ENCODE measurements at places on chromosomes 5 and 9.

DNA sequence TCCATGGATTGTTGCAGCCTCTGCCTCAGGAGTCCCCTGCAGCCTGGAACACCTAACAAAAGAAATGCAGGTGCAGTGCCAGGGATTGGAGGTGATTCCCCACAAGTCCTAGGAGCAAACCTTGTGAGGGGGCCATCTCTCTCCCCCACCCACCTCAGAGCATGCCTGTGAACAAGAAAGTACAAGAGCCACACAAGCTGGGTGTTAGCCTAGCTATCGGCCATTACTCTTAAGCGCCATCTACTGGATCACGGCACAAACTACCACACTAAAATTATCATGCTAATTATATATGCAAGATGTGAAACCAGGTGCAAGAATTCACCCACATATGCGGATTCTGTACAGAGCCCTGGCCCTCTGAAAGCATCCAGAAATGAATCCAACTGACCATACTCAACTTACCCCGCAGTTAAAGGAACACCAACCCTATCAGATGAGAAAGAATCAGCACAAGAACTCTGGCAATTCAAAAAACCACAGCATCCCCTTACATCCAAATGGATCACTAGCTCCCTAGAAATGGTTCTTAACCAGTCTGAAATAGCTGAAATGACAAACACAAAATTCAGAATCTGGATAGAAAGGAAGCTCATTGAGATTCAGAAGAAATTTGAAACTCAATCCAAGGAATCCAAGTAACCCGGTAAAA, 16.5 kb upstream of the PRSS3 start:
- no peak for DNase-seq

DNA sequence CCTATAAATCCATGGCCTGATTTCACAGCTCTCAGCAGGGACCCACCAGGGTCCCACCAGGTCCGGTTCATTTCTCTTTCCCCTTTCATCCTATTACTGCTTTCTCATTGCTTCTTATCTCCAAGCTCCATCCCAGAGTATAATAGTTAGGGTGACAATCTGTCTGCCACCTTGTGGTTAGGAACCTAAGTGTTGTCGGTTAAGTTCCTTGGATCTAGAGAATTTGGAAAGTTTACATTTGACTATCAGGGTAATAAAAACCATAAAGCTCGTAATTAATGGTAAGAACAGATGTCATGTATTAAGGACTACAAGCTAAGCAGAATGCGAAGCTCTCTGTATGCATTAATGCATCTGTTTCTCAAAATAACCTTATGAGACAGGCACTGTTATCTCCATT, 259.1 kb downstream of the SH3GL2 start:
- no peak for DNase-seq

- DNase-seq: no peak
Observed at GRCh38 chr5:8884029-8884428, 661.8 kb downstream of the SEMA5A start.

GRCh38 chr5:73306078-73306719, 133.2 kb downstream of the TMEM174 start:
- DNase-seq: no peak

GRCh38 chr5:100787648-100788047, 115.4 kb downstream of the ST8SIA4 start:
- no peak for DNase-seq

GRCh38 chr9:36245906-36246305, 12.3 kb downstream of the GNE start:
- DNase-seq: no peak

GRCh38 chr5:113119246-113119924, 142.8 kb downstream of the DCP2 start:
- no peak for DNase-seq

GRCh38 chr5:64790210-64790609, 21.5 kb downstream of the CWC27 start:
- DNase-seq: no peak

DNA sequence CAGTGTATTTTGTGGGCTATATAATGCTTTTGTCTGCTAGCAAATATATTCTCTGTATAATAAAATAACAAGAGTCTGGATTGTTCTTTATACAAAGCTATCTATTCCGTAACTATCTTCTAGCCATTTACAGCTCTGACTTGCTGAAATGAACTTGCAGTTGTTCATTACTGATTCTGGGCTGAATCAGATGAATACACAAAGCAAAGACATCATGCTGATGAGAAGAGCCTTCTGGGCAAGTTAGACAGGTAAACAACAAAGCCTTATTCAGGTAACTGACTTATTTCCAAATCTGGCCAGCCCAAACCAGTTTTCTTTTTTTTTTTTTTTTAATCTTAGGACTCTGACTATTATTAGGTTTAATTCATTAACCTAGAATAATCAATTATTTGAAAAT, 255.5 kb downstream of the KIAA0825 start:
- DNase-seq: no peak

DNA sequence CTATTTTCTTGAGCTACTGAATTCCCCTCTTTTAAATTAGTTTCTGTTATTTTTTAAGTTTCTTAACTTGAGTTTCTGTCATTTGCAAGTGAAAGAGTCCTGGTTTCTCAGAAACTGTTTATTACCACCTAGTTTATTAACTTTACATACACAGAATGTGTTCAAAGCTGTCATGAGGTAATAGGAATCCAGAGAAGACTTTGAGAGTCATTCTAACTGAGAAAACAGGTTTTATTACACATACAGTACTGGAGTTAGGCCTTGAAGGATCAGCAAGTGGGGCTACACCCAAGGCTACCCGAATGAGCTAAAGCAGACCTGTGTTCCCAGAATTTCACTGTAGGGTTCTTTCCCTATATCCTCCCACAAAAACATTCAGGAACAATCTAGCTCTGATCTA, 33.1 kb downstream of the FAM114A2 start:
- no peak for DNase-seq

- no peak for DNase-seq
Observed at GRCh38 chr9:73200694-73201452, 49.2 kb downstream of the ANXA1 start.

DNA sequence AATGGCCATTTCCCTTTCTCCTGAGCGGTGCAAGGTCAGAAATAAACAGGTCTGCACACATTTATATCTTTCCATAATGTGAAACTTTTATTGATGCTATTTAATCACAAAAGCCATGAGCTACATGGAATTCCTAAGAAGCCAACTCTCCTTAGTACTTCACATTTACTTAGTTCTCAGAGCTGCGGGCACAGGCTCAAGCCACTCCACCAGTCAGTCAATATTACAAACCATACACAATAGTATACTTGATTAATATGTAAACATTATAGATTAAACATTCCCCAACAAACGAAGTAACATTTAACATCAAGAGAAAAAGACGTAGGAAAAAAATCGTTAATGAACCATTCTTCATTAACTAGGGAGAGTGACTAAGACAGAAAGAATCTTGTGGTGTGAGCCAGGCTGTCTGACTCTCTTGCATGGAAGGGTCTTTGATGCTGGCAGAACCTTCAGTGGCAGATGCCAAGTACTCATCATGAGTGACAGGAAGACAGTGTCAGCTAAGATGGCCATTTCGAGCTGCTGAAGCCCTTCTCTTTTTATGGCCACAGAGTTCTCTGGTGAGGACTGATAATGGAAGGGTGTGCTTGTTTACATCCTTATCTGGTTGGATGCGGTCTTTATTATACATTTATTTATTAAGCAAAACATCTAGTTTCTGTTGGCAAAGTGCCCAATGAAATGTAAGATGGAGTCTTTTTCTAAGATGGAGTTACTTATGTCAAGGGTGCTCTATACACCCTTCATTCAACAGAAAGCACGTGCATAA, 115.5 kb upstream of the TUT7 start:
- no peak for DNase-seq

DNA sequence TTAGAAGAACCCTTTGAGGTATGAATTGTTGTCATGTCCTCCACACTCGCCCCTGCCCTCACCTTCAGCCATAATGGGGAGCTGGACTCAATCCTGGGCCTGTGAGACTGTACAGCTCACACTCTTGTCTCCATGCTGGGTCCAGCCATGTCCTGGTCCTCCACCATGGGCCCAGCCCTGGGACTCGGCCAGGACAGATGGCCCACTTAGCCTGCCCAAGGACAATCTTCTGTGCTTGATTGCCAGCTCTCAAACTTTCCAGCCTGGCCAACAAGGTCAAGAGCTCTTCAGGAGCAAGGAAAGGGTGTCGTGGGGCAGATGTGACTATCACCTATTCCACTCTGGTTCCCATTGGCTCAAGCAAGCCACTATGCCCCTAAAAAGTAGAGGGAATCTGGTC, 90.8 kb downstream of the HRH2 start:
- no peak for DNase-seq
